ENCODE measurements at places on chromosomes 4 and X.
A peak's percentile ranks its signal among the peaks of the same experiment; 100 is the strongest.

DNA sequence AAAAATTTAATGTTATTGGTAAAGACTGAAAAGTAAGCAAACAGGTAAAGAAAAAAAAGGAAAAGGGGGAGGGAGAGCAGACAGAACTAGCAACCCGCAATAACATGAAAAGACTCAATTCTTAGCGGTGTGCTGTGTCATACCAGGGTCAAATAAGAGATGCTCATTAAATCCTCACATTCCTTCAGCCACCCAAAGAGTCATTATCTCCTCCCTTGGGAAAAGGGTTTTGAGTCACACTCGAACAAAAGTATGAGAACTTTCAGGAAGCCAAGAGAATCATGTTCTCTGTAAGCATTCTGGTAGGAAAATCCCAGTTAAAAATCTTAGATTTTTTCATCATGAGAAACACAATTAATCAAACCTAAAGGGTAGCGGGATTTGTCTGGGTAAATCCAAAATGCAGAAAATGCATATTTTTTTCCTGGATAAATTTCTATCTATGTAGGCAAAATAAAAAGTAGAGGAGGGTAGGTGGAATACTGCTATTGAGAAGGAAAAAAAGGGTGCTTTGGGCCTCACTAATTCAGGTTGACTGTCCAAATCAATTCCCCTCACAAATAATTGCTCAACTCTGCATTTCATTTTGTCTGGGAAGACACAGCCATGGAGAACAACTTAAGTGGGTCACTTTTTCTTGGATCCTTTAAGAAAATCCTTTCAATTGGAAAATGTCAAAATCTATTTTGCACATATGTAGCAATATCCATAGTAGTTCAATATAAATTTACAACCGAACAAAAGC is 23.2 kb downstream of the TNIP3 start:
- no peak for DNase-seq

DNA sequence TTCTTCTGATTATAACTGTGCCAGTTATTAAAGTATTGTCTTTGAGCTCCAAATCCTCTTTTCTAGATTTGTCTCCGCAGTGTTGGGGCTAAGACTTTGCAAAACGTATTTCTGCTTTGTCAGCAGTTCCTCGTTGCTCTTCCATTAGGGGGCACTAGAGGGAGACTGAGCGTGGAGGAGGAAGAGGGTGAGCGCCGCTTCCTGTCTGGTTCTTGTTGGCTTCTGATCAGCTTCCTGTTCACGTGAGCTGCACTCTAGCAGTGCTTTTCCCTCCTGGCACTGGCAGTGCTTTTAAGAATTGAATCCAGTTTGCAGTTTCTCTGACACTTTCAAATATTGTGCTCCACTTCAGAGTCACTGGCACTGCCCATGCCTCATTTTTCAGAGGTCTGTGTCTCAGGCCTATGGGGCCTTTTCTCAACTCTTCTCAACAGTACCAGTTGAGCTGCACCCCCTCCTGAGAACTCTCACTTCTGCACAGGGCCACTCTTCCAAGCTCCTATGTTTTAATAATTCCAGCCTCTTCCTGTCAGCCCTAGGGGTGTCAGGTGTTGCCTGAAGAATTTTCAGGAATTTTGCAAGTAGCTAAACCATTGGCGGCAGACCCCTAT is 54.4 kb upstream of the LCORL start:
- no peak for DNase-seq

- no peak for DNase-seq
Observed at GRCh38 chr4:86972997-86973396, 38.2 kb downstream of the AFF1 start.

DNA sequence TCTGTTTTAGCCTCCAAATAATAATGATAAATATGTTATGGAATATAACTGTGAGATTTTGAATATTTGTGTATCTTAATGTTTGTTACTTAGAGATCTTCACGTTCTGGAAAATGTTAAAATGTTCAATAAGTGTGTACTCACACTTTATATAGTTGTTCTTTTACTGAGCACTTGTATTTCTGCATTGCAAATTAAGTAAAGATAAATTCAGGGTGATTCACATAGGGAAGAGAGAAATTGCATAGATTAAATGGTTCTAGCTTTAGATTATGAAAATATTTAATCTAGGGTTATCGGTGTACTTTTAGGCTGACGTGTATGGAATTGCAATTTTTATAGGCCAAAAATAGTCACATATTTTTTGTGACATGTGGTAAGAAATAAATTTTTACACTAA is 148.6 kb downstream of the ARHGAP10 start:
- DNase-seq, result no peak

DNA sequence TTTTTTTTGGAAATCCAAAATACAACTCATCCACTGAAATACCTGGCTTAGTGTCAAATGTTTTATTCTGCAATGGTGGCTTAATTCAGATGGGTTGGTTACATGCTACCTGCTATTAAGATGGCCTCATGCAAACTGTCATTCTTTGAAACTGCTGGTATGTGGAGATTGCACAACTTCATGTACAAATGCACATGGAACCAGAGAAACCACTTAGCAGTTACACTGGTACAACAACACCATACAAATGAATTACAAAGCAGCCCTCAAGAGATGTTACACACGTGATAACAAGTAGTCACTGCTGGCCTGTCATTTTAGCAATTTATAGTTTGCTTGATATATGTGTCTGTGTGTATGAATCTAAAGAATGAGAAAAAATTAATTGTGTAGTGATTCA is 84.6 kb upstream of the STS start:
- DNase-seq, result no peak

DNA sequence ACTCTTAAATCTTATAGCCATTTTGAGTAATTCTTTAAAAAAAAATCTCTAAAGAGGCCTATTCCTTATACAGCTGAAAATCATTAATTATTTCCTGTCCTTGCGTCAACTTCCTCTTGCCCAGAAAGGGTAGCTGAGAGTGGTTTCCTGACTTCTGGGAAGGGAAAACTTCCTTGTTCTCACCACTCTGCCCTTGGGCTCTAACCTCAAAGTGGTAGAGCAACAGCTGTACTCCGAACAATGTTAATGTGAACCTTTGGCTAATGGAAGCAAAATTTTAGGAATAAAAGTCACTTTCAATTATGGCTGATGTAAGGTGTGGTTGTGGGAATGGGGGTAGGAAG is 15.3 kb downstream of the KLHL2 start:
- no peak for DNase-seq

DNA sequence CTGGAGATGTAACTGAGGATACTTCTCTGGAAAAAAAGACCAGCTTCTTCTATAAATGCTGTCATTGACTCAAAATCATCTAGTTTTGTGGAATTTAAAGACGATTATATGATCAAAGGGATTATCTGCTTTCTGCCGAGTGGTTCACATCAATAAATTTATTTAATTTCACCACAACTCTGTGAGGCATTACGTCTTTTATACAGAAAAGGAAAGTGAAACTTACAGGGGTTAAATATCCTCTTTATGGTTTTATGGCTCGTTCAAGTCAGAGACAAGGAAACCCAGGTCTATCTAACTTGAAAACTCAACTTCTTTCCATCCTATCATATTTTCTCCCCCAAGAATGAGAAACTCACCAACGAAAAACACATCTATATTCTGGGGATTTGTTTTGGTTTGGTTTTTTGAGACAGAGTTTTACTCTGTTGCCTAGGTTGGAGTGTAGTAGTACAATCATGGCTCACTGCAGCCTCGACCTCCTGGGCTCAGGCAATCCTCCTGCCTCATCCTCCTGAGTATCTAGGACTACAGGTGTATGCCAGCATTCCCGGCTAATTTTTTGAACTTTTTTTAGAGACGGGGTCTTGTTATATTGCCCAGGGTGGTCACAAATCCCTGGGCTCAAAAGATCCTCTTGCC is 377.9 kb upstream of the EMCN start:
- DNase-seq, result no peak

GRCh38 chr4:121701263-121701662 is 4.5 kb upstream of the ANXA5 start:
- no peak for DNase-seq

- DNase-seq, result no peak
Observed at GRCh38 chr4:2649604-2650114, 106.5 kb downstream of the TNIP2 start.

- DNase-seq, result no peak
Observed at GRCh38 chr4:107718351-107718965, 1.6 kb downstream of the PAPSS1 start.

DNA sequence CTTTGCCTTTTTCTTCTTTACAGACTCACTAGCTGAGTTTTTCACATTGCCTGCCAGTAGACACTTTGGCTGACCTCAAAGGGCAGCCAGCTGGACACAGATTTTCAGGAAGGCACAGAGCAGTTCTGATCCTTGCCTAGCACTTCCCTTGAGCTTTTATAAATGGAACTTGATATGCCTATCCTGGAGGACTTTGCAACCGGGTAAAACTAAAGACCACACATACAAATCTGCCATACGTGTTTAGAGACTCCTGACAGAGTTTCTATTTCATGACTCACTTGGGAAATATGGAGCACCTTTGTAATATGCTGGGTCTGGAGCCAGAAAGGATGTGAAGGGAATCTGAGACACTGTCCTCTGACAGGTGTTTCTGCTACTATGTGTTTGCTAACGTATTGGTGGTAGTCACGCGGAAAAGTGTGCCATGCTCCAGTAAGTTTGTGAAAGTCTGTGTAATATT is 56.7 kb upstream of the RASSF6 start:
- DNase-seq, result peak; percentile 8

DNA sequence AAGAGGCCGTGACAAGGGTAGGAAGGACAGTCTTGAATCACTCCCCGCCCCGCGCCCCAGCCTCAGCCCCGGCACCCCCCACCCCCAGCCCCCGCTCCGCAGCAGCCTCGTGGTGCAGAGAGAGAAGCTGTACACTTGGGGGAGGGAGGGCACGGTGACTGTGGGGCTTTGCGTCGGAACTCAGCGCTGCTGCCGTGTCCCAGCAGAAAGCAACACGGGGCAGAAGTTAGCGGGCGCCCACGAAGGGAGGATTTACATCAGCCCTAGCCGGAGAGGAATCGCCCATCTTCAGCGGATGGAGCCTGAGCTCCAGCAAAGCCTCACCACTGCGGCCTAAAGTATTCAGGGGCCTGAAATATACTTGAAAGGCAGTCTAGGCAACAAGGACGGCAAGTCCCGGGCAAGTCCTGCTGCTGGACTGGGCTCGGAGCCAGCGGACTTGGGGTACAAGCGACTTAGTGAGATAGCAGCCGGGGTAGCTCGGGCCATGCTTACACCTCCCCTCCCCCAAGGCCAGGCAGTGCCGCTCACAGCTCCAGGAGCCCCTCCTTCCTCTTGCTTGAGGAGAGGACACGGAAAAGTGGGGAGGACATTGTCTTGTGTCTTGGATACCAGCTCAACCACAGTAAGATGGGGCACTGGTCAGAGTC is 18.5 kb upstream of the OPN1LW start:
- no peak for DNase-seq

DNA sequence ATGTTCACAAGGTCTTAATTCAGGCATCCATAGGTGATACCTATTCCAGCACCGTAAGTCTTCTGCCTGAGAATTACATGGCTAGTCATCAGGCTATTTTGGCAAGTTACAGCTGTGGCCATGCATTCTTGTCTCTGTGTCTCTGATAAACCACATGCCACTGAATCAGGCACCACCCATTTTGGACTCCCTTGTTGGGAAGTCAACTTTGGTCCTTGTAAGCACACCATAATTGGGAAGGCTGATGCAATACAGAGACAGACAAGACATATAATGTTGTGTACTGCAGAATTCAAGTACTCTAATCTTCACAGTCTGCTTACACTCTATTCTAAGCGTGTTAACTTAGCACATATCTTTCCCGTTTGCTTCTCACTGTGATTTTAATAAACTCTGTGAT is 483.7 kb upstream of the FTHL17 start:
- DNase-seq, result no peak

DNA sequence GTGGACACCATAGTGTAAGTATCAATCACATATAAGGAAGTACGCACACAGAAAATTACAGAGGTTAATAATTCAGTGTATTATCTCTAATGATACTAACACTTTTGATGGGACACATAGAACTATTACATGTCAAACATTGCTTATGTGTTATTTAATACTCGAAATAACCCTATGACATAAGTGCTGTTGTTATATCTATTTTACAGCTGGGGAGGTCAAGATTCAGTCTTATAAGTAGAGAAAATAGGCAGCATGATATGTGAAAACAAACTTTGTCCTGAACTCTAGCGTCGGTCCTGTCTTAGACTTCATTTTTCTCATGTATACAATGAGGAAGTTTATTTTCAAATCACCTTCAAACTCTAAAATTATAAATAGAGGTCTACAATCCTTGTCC is 23.2 kb downstream of the ENPEP start:
- no peak for DNase-seq

- no peak for DNase-seq
Observed at GRCh38 chrX:418927-419729, 32.4 kb upstream of the PPP2R3B start.

GRCh38 chr4:182679533-182679932 is 237.7 kb downstream of the DCTD start:
- no peak for DNase-seq

GRCh38 chr4:66842724-66843088 is 702.6 kb downstream of the CENPC start:
- DNase-seq, result no peak

All from NCI-H1436 (cell line).